Memory B cell (primary cell): ENCODE measurements at places on chromosomes 2 and 18.
A peak's percentile ranks its signal among the peaks of the same experiment; 100 is the strongest.

- DNase-seq, result no peak
- H3K27me3 ChIP-seq, result peaks cover 11% of the 10 kb centered on the region
- no peak overlapping the region for H3K4me3 ChIP-seq
- no peaks in the 10 kb centered on the region for H3K36me3 ChIP-seq
Measured at GRCh38 chr2:20052229-20052851, 912 bp upstream of the LAPTM4A start.

DNA sequence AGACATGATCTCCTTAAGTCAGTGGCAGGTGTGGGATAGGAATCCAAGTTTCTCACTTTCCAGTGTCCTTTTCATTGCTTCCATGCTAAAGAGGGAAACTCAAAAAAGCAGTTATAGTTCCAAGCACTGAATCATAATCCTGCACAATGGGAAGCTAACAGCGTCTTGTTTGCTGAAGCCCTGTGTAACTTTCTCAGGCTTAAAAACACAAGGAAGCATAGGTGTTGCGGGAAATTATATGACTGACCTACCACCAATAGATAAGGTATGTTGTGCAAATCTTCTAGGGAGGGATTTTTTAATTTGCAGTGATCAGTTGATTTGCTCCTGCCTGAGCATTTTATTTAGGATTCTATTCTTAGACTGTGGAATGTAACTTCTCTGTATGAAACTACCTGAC is 250.9 kb downstream of the MYO3B start:
- H3K4me1 ChIP-seq, result no peaks in the 10 kb centered on the region
- no peak overlapping the region for H3K27ac ChIP-seq
- DNase-seq, result no peak
- no peak overlapping the region for H3K4me3 ChIP-seq
- peaks cover 4% of the 10 kb centered on the region for H3K27me3 ChIP-seq

- H3K4me3 ChIP-seq, result no peak overlapping the region
- peaks cover 20% of the 10 kb centered on the region for H3K4me1 ChIP-seq
- DNase-seq, result no peak
- H3K27ac ChIP-seq, result no peak overlapping the region
Measured at GRCh38 chr18:22935431-22935830, 2.3 kb downstream of the RBBP8 start.

- no peak for DNase-seq
- H3K36me3 ChIP-seq, result no peaks in the 10 kb centered on the region
- H3K27ac ChIP-seq, result no peak overlapping the region
- H3K4me1 ChIP-seq, result no peaks in the 10 kb centered on the region
Measured at GRCh38 chr2:149725234-149725633, 137.7 kb upstream of the MMADHC start.

- no peak for DNase-seq
- H3K4me1 ChIP-seq, result peaks cover 32% of the 10 kb centered on the region
Measured at GRCh38 chr2:37894047-37894446, 31.0 kb upstream of the RMDN2 start.

GRCh38 chr2:119544075-119544938 is at the start of gene CFAP221:
TSS of gene CFAP221 (plus strand) at chr2:119544449. CDS start at chr2:119546132, 1,683 bp downstream.
- H3K36me3 ChIP-seq, result no peaks in the 10 kb centered on the region
- H3K27ac ChIP-seq, result no peak within 1 kb of the TSS
- peaks cover 6% of the 10 kb centered on the region for H3K4me1 ChIP-seq
- H3K27me3 ChIP-seq, result peaks cover 32% of the 10 kb centered on the region
- DNase-seq, result peak; percentile 20

- no peak overlapping the region for H3K27ac ChIP-seq
- H3K36me3 ChIP-seq, result no peaks in the 10 kb centered on the region
- peaks cover 13% of the 10 kb centered on the region for H3K4me1 ChIP-seq
- DNase-seq, result no peak
Measured at GRCh38 chr2:8234253-8234652, 447.6 kb upstream of the ID2 start.

GRCh38 chr2:73233932-73234832 is at the start of gene CCT7:
TSS of gene CCT7 (plus strand) at chr2:73234308. CDS start at chr2:73234379, 71 bp downstream.
- peaks cover 26% of the 10 kb centered on the region for H3K4me1 ChIP-seq
- H3K27ac ChIP-seq, result peak within 1 kb of the TSS; percentile 96
- peak within 1 kb of the TSS; percentile 94 for H3K4me3 ChIP-seq
- H3K36me3 ChIP-seq, result peaks cover 2% of the 10 kb centered on the region
- no peaks in the 10 kb centered on the region for H3K27me3 ChIP-seq
- peak; percentile 83 for DNase-seq

DNA sequence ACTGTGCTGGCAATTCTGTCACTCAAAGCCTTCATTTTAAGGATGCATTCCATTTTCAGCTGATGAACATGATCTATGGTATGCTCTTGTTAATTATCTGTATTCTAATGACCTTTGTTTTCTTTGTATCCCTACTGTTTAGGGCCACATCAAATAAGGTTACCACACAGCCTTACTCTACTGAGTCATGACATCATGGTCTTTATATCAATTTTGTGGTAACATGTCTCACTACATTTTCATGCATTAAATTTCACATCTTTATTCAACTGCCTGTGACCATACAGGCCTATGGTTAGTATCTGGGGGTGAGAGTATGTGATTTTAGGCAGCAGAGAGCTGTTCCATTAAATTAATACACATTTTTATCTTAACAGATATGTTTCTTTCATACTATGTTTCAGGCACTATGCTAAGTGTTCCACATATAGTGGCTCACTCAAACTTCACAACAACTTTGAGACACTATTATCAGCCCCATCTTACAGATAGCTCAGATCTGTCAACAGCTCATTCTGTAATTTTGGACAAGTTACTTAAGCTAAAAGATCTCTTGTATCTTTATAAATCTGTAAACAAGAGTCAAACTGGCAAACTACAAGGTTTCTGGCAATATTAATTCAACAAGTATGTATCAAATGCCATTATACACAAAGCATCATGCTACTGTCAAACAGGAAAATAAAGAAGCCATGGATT is 18.0 kb downstream of the LRPPRC start:
- peaks cover 15% of the 10 kb centered on the region for H3K36me3 ChIP-seq
- no peak for DNase-seq
- H3K4me1 ChIP-seq, result peaks cover 2% of the 10 kb centered on the region
- no peak overlapping the region for H3K27ac ChIP-seq
- H3K27me3 ChIP-seq, result no peaks in the 10 kb centered on the region

DNA sequence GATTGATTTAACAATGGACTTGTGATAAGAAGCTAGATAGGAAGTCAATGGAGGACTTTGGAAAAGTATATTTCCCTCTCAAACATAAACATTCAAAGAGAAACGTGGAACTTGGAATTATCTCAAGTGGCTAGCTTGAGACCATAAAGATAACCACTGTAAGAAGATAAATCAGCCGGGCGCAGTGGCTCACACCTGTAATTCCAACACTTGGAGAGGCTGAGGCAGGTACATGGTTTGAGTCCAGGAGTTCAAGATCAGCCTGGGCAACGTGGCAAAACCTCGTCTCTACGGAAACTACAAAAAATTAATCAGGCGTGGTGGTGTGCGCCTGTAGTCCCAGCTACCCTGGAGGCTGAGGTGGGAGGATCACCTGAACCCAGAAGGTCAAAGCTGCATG is 405.9 kb upstream of the ACVR2A start:
- DNase-seq, result no peak
- no peaks in the 10 kb centered on the region for H3K4me1 ChIP-seq
- no peak overlapping the region for H3K27ac ChIP-seq

GRCh38 chr2:109699646-109700045 is 85.5 kb downstream of the SOWAHC start:
- H3K36me3 ChIP-seq, result no peaks in the 10 kb centered on the region
- no peak for DNase-seq
- no peak overlapping the region for H3K4me3 ChIP-seq
- H3K27ac ChIP-seq, result no peak overlapping the region

GRCh38 chr2:8669157-8669817 is 12.6 kb upstream of the ID2 start:
- H3K4me3 ChIP-seq, result no peak overlapping the region
- no peaks in the 10 kb centered on the region for H3K36me3 ChIP-seq
- DNase-seq, result no peak
- H3K27ac ChIP-seq, result no peak overlapping the region
- peaks cover 2% of the 10 kb centered on the region for H3K27me3 ChIP-seq

DNA sequence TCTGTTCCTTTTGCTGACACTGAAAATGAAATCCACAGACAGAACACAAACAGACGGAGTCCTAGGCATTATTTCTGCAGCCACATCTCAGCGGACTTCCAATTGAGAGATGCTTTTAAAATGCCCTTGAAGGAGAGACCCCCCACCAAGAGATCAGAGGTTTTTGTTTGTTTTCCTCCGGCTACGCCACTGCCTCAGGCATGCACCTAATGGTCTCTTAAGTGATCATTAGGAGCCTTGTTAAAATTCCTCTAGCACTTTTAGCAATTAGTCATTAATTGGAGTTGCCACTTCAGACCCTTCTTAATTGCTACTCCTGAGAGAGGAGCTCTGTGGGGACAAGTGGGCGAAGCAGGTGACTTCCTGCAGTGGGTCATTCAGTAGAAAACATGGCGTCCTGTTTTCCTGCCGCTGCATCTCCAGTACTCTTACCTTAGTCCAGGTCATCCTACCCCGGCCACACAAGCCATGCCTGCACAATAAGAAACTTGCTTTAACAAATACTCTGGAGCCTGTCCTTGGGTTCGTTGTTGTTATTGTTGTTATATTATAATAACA is 257.7 kb upstream of the CHAC2 start:
- no peaks in the 10 kb centered on the region for H3K36me3 ChIP-seq
- H3K4me1 ChIP-seq, result no peaks in the 10 kb centered on the region
- no peak overlapping the region for H3K27ac ChIP-seq
- peaks cover 6% of the 10 kb centered on the region for H3K27me3 ChIP-seq
- no peak overlapping the region for H3K4me3 ChIP-seq
